ENCODE measurements at places on chromosomes 11 and 22. TPM values are rescaled to one million over a fixed set of nuclear protein-coding genes. Genes with fewer than 3 reads are reported as not detected.
A peak's percentile ranks its signal among the peaks of the same experiment; 100 is the strongest.

GRCh38 chr11:665704-666281, 28.7 kb downstream of the DRD4 start:
- peak; percentile 91 for DNase-seq

GRCh38 chr11:2096919-2097301, 42.3 kb downstream of the IGF2 start:
- no peak for DNase-seq

GRCh38 chr11:45879803-45880686, 5.4 kb upstream of the MAPK8IP1 start:
- DNase-seq = peak; percentile 66

- DNase-seq = no peak
Measured at GRCh38 chr11:65640483-65641296, 2.8 kb downstream of the SIPA1 start.

GRCh38 chr11:44275961-44276550, 33.9 kb downstream of the ALX4 start:
- no peak for DNase-seq

GRCh38 chr11:77106321-77106720, 3.7 kb downstream of the OMP start:
- DNase-seq = no peak

Gene NCR3LG1
- total RNA-seq = 16.8 TPM

Gene B3GAT1
- total RNA-seq = not detected

Gene CBX7
- total RNA-seq = 5.2 TPM

Gene MYBPC3
- not detected for total RNA-seq

Gene DRD2
- total RNA-seq = not detected

Gene SHANK3
- 0.86 TPM for total RNA-seq

Gene SYCE3
- not detected for total RNA-seq

Gene FAM83F
- not detected for total RNA-seq

Gene GGT5
- total RNA-seq = 2.2 TPM

Measured in fibroblast of villous mesenchyme (primary cell).